ENCODE measurements at places on chromosomes 12 and 14. TPM values are rescaled to one million over a fixed set of nuclear protein-coding genes. Genes with fewer than 3 reads are reported as not detected.

- H3K4me1 ChIP-seq, result no peaks in the 10 kb centered on the region
- H3K36me3 ChIP-seq, result no peaks in the 10 kb centered on the region
- no peak for DNase-seq
- H3K4me3 ChIP-seq, result no peak overlapping the region
- H3K27me3 ChIP-seq, result no peaks in the 10 kb centered on the region
- H3K27ac ChIP-seq, result no peak overlapping the region
These were observed 173.8 kb downstream of the C12orf75 start for GRCh38 chr12:105504286-105504685.

- H3K36me3 ChIP-seq, result no peaks in the 10 kb centered on the region
- no peak overlapping the region for H3K27ac ChIP-seq
- H3K27me3 ChIP-seq, result no peaks in the 10 kb centered on the region
- no peak overlapping the region for H3K4me3 ChIP-seq
- no peaks in the 10 kb centered on the region for H3K4me1 ChIP-seq
These were observed 6.5 kb upstream of the TMBIM4 start for GRCh38 chr12:66176105-66176900.

- H3K27ac ChIP-seq, result no peak overlapping the region
- H3K4me1 ChIP-seq, result no peaks in the 10 kb centered on the region
- no peaks in the 10 kb centered on the region for H3K27me3 ChIP-seq
- H3K4me3 ChIP-seq, result no peak overlapping the region
- no peak for DNase-seq
- H3K36me3 ChIP-seq, result peaks cover 14% of the 10 kb centered on the region
These were observed 68.9 kb downstream of the TESC start for GRCh38 chr12:117030187-117030900.

GRCh38 chr14:102363182-102363943 lies 622 bp downstream of the TECPR2 start:
- H3K4me1 ChIP-seq, result no peaks in the 10 kb centered on the region
- H3K27me3 ChIP-seq, result no peaks in the 10 kb centered on the region
- H3K4me3 ChIP-seq, result peak overlapping the region; percentile 94

DNA sequence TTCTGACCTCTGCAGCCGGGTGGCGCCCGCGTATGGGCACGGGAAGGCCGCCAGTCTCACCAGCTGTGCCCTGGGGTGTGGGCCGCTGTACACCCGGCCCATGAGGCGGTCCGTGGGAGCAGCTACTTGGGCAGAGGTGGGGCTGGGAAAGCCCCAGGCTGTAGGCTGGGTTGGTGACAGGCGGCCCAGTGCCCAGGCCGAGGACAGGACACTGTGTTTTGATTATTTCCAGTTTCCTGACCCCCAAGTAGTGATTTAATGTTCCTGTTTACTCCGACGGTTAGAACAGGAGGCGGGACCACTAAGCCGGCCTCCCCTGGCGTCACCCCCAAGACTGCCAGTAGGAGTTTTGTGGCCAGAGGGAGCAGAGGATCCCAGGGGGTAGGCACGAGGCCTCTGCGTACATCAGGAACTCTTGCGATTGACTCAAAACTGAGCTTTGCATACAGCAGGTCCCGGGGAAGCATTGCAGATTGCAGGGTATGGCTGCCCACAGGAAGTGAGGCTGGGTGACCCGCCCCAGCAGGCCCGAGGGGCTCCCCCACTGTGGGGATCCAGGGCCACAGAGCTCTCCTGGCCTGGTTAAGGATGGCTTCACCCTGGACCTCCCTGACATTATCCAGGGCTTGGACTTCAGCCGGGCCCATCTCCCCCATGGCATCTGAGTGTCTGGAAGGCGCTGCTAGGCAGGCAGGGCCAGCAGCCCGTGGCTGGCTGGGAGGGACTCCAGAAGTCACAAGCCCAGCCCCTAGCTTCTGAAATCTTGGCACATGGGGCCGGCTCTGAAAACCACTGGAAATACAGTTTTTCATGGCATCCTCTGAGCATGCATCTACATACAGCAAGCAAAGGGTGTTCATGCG lies 42.5 kb upstream of the DIO3 start:
- H3K27ac ChIP-seq, result no peak overlapping the region
- H3K4me3 ChIP-seq, result no peak overlapping the region

- H3K27ac ChIP-seq, result no peak overlapping the region
- H3K4me3 ChIP-seq, result no peak overlapping the region
- no peak for DNase-seq
- no peaks in the 10 kb centered on the region for H3K27me3 ChIP-seq
These were observed 212.4 kb upstream of the C14orf180 start for GRCh38 chr14:104366931-104367865.

DNA sequence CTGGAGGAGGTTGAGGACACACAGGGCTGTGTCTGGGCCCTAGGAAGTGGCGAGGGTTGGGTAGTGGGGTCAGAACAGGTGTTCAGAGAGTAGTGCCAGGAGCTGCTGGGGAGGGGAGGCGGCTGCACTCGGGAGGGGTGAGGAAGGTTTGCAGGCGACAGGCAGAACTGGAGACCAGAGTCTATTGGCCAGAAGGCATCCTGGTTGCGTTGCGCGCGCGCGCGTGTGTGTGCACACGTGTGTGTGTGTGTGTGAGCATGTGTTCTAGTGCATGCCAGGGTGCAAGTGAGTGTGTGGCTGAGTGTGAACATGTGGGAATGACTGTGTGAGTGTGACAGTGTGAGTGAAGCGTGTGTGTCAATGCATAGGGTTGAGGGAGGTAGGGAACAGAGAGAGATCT lies 86.4 kb downstream of the CCDC92 start:
- H3K27ac ChIP-seq, result no peak overlapping the region
- DNase-seq, result no peak
- no peaks in the 10 kb centered on the region for H3K27me3 ChIP-seq
- no peak overlapping the region for H3K4me3 ChIP-seq

DNA sequence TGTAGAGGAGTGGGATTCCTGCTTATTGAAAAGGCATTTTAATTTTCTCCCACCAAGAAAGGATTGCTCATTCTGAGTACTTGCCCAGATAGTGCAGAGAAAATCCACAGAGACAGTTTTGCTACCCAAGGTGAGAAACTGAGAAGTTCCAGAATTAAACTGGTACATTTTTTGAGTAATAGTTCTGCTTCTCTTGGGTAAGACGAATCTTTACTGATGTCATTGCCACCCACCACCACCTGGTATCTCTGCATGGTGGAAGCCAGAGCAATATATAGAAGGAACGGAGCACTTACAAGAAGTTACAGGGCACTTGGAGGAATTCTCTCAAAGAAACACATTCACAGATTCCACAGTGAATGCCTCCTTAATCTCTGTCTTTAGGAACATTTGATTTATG lies 20.7 kb upstream of the FRMD6 start:
- H3K27ac ChIP-seq, result no peak overlapping the region
- no peaks in the 10 kb centered on the region for H3K4me1 ChIP-seq
- H3K36me3 ChIP-seq, result no peaks in the 10 kb centered on the region
- no peaks in the 10 kb centered on the region for H3K27me3 ChIP-seq

DNA sequence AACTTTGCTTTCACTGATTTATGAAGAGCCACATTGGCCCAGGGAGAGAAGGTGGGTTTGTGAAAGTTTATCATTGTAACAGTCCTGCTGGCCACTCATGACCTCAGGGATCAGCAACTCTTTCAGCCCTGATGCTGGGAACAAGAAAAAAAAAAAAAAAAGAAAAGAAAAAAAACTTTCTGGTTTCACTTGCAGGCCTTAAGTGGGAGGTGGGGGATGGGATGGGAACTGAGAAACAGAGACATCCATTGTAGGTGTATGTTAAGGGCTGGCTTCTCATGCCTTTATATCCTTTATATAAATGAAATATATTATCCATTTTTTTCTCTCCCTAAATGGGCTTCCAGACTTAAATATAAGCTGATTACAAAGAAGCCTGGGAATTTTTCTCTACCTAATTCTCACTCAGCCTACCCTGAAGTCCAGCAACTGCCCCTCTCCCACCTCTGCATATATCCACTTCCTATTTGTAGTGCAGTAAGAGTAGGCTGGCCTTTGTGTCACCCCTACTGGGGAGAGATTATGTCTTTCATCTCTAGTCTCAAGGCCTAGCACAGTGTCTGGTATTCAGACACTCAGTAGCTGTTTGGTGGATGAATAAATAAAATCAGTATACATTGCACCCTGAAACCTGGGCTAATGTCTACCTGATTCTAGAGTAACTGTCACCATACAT lies 187.1 kb downstream of the KICS2 start:
- H3K36me3 ChIP-seq, result no peaks in the 10 kb centered on the region
- no peak for DNase-seq
- H3K27me3 ChIP-seq, result no peaks in the 10 kb centered on the region
- H3K4me1 ChIP-seq, result peaks cover 3% of the 10 kb centered on the region
- no peak overlapping the region for H3K4me3 ChIP-seq

- H3K4me1 ChIP-seq, result peaks cover 15% of the 10 kb centered on the region
- H3K36me3 ChIP-seq, result no peaks in the 10 kb centered on the region
- no peak overlapping the region for H3K27ac ChIP-seq
- no peak overlapping the region for H3K4me3 ChIP-seq
- no peaks in the 10 kb centered on the region for H3K27me3 ChIP-seq
These were observed 61.0 kb downstream of the TAOK3 start for GRCh38 chr12:118311666-118312065.

GRCh38 chr14:61616524-61617185 lies 78.7 kb upstream of the HIF1A start:
- no peaks in the 10 kb centered on the region for H3K27me3 ChIP-seq
- H3K4me3 ChIP-seq, result no peak overlapping the region
- H3K4me1 ChIP-seq, result no peaks in the 10 kb centered on the region
- no peaks in the 10 kb centered on the region for H3K36me3 ChIP-seq
- no peak overlapping the region for H3K27ac ChIP-seq

The ASCL1 gene
- total RNA-seq, result 0.31 TPM

The ERGIC2 gene
- 47.9 TPM for total RNA-seq

The SLC6A12 gene
- 15.3 TPM for total RNA-seq

The PTPRB gene
- 14.7 TPM for total RNA-seq

The C12orf54 gene
- not detected for total RNA-seq

The VRTN gene
- total RNA-seq, result not detected

The EFS gene
- 0.57 TPM for total RNA-seq

The HOXC10 gene
- total RNA-seq, result not detected

The UBE2N gene
- 27.6 TPM for total RNA-seq

The DPY19L2 gene
- 0.06 TPM for total RNA-seq

The SELPLG gene
- 6.0 TPM for total RNA-seq
